Activated B cell treated with CpG ODN at 0.5 μM for 24 hours (primary cell): ENCODE measurements at places on chromosomes 5 and 9. TPM values are rescaled to one million over a fixed set of nuclear protein-coding genes. Genes with fewer than 3 reads are reported as not detected.

The SURF2 gene
- 17.3 and 17.8 TPM in 2 replicates for total RNA-seq

The SLC6A3 gene
- total RNA-seq, result 1.4 and 2.0 TPM in 2 replicates

The SH3RF2 gene
- total RNA-seq, result not detected in 2 replicates

The LSM11 gene
- 4.6 and 5.0 TPM in 2 replicates for total RNA-seq

DNA sequence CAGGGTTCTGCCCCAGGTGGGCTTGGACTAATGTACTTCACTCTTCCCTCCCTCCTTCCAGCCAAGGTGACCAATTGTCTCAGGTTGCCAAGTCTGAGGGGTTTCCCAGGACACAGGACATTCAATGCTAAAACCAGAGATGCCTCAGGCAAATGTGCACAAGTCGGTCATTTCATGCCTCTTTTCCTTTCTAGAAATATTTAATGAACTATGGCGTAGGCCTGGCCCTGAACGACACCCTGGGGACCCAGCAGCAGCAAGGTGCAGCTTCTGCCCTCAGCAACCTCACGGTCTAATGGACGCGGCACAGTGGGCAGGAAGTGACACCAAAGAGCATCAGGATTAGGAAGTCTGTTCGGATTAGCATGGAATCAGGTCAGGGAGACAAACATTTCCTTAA, 148.1 kb downstream of the MTX3 start:
- no peak for DNase-seq

GRCh38 chr5:170386743-170387395, 2.3 kb downstream of the KCNMB1 start:
- no peak for DNase-seq

DNA sequence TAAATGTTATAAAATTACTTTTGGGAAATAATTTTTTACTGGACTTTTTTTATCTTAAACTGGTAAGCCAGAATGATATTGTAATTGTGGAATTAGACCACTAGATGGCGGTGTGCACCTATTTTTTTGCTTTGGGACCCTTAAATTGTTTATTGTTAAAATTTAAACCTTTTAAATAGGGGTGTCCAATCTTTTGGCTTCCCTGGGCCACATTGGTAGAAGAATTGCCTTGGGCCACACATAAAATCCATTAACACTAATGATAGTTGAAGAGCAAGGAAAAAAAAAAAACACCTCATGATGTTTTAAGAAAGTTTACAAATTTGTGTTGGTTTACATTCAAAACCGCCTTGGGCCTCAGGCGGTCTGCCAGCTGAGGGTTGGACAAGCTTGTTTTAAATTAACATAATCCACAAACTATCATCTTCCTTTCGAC, 28.4 kb upstream of the GADD45G start:
- DNase-seq, result no peak

- no peak for DNase-seq
Observed at GRCh38 chr9:98185611-98186171, 6.7 kb downstream of the CORO2A start.

DNA sequence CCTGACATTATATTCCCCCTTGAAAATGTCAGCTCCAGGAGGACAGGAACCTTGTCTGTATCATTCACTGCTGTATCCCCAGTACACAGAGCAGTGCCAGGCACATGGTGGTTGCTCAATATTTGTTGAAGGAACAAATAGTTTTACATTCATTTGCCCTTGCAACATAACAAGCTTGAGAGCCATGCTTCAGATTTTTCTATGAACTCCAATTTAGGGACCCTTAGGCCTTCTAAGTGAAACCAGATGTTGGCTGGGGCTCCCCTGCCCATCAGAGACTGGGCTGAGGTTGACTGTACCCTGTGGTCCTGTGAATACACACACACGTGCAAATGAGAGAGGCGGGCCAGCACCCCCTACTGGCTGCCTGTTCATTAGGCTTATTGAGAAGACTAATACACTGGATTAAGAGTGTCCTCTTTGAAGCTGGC, 214.9 kb upstream of the WWC1 start:
- DNase-seq, result no peak

DNA sequence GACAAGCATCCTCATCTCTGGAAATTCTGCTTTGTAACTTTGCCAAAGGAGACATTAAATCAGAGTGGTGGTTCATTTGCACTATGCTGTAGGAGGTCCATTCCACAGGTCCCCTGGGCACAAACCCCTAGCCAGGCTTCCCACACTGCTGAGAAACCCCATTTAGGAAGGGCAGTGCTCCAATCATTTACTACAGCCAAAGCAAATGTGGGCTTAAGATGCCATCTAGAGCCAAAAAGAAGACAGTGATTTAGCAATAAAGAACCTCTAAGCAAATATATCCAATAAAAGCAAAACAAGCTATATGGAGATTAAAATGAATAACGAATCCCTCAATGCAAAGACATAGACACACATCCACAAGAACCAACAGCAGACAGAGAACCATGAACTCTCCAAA, 129.0 kb upstream of the ALDH1B1 start:
- DNase-seq, result no peak

GRCh38 chr9:129075996-129076639, 4.8 kb upstream of the DOLPP1 start:
- DNase-seq, result no peak

DNA sequence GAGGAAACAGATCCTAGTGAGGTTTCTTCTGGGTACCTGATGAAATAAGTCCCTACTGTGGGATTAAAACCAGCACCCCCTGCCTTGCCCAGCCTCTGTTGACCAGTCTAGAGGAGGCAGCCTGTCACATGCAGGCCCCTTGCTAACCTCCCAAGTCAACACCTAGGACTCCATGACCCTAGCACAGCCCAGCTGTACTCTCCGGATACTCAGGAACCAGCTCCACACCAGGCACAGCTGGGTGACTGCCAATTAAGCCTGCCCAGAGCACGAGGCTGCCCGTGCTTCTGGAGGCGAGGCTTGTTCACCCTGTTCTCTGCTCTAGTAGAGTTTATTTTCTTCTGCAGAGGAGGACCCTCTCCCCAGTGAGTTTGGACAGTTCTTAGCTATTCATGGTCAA, 92.5 kb downstream of the SNX24 start:
- DNase-seq, result no peak

- DNase-seq, result no peak
Observed at GRCh38 chr5:35172533-35172932, 57.8 kb downstream of the PRLR start.
